Activated CD4-positive, CD25-positive, alpha-beta regulatory T cell treated with anti-CD3 and anti-CD28 coated beads, Interleukin-2, amount 50 U/mL, for 72 hours (primary cell): ENCODE measurements at places on chromosomes 6 and 20.

- DNase-seq = no peak
Observed at GRCh38 chr6:170058878-170059485, 231.9 kb downstream of the DLL1 start.

DNA sequence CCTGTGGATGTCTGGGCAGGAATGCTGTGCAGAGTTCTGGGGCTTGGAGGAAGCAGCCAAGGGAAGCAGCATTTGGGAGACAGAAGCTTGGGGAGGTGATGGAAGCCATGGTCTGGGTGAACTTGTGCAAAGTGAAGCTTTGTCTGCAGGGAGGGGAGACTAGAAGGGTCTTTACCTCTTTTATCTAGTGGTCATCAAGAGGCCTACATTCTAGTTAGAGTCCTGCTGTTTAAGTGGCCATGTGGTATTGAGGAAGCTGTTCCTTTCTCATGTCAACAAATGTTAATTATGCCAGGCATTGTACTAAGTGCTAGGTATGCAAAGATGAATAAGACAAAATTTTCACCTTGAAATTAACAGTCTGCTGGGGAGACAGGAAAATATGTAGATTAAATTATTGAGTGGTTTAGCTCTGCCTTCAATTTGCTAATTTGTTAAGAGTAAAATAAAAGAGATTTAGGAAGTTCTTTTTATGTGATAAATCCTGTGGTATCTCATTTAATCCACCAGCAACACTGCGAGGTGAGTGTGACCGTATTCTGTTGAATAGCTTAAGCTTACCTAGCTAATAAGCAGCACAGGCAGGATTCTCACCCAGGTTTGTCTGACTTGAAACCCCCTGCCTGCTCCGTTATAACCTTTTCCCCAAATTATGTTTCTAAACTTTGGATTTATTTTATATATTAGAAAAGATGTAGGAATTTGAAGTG is 43.1 kb downstream of the ARID1B start:
- no peak for DNase-seq

DNA sequence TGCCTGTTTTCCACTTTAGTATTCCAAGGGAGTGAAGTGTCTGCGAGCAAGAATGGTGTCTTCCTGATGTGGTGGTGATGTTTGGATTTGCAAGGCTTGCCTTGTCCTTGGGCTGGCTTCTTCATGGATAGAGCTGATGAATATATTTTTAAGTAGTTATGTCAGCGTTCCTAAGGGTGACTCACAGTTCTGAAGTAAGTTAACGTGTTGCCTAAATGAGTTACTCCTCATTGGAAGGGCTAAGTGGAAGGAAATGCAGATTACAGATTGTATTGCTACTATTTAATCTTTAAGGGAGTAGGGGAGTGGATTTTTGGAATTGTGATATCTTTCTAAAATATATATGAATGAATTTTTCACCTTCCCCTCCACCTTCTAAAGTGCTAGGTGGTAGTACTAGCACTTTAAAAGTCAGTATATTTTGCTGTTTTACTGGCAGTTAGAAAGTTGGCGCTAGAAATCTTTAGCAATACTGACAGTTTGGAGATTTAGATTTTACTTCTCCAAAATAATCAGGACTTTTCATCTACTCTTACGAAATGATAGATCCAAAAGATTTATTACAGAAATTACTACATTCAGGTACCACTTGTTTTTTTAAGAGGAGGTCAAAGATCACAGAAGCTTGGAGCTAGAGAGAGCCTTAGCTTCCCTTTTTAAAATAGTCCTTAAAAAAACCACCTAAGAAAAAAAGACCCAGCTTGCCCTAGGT is 197.4 kb downstream of the JARID2 start:
- no peak for DNase-seq

- DNase-seq = no peak
Observed at GRCh38 chr20:14561741-14562221, 224.4 kb upstream of the FLRT3 start.

- DNase-seq = no peak
Observed at GRCh38 chr6:157841211-157841840, 18.3 kb downstream of the SNX9 start.

GRCh38 chr6:158207422-158207788 is 39.3 kb downstream of the GTF2H5 start:
- DNase-seq = no peak

- no peak for DNase-seq
Observed at GRCh38 chr6:69894578-69895347, 28.4 kb downstream of the COL19A1 start.

GRCh38 chr20:61112515-61112914 is 139.5 kb upstream of the CDH4 start:
- DNase-seq = no peak

GRCh38 chr6:41460742-41461336 is 85.3 kb upstream of the FOXP4 start:
- no peak for DNase-seq

DNA sequence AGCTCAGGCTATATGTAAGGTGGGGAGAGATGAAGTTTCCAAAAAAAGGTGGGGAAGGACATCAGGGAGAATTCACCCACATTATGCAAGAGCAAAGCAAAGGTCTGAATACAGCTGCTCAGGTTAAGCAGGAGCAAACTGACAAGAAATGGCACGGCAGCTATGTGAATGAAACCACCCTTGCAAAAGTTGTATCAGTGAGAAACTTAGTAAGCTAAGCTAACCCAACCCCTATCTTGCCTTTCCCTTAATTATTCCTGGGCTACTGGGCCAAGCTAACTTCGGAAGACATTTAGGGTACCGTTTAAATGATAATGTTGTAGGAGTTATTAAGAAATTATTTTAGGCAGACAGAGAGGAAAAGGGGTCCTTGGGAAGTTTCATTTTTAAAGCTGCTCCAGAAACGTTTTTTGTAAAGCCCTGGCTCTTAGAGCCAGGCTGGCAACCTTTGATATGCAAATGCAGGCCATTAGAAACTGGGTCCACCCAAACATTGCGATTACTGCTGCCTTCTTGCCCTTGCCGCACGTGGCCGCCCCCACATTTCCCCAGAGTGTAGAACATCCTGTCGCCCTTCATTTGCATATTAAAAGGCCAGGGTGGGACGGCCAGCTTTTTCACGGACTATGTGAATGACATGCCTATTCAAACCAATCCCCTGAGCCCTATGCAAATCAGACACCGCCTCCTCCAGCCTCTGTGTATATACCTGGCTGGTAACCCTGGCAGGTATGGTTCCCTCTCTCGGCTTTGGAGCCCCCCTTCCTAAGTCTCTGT is 60.5 kb upstream of the SAMD5 start:
- DNase-seq = no peak

DNA sequence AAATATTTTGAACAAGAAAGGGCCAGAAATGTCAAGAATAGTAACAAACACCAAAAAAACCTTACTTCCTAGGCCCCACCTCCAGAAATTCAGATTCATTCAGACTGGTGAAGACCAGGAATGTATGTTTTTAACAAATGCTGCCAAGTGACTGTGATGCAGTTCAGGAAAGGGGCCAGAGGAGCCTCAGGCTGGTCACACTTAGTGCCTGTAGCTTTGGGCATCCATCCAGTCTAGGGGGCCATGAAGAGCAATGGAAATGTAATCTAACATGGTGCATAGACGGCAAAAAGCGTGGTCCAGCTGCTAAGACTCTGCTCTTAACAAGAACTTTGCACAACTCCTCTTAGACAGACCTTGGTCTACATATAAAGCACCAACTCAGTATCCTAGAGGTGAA is 7.1 kb downstream of the GJA1 start:
- DNase-seq = no peak

GRCh38 chr20:49039854-49040253 is 6.3 kb upstream of the CSE1L start:
- no peak for DNase-seq

GRCh38 chr6:118514689-118515088 is 33.4 kb upstream of the PLN start:
- DNase-seq = no peak

- no peak for DNase-seq
Observed at GRCh38 chr6:109034526-109034925, 60.1 kb downstream of the SESN1 start.

DNA sequence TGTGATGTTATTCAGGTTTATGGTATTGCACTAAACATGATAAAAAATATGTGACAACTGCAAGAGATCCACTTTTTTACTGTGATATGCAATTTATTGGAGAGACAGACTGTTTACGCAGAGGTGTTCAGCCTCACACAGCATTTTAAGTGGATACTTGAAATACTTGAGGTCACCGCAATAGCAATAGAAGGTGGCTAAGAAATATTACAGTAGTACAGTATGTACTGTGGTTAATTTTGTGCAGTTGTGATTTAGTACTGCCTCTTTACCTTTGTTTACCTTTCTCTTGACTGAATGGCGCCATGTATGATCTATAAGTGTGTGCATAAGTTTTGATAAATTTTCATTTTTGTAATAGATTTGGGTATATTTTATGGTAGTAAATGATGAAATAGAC is 17.4 kb downstream of the MACROD2 start:
- no peak for DNase-seq
